ENCODE measurements at places on chromosomes 3 and 15.

DNA sequence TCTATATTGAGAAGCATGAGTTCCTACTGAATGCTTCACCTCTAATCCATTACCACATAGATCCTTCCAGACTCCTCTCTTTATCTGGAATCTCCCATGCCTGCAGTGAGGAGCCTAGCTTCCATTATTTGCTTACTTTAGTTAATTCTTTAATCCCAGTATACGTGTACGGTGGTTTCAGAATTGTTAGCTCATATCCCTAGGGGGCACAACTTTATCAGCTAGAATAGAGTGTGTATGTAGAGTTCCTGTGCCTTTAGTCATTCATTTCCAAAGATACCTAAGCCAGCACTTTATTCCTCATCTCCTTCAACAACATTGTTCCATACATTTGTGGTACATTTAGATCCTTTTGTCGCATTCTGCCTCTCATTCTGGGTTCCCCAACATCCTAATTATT, 226.0 kb downstream of the TJP1 start:
- DNase-seq: no peak

DNA sequence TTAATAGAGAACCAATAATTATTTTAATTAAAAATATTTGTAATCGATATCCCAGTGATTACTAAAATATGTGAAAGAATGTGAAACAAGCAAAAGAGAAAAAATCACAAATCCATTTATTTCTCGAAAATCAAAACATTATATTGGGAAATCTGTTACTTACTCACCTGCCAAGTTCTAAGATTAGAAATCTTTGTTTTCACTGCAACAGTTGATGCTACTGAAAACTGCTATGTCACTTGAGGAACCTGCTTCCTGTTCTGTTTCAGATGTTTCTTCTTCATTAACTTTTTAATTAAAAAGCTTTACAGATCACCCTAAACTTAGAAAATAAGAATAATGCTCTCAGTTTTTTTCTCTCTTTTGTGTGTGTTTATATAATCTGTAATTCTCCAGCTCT, 13.7 kb upstream of the DPH6 start:
- DNase-seq: no peak

DNA sequence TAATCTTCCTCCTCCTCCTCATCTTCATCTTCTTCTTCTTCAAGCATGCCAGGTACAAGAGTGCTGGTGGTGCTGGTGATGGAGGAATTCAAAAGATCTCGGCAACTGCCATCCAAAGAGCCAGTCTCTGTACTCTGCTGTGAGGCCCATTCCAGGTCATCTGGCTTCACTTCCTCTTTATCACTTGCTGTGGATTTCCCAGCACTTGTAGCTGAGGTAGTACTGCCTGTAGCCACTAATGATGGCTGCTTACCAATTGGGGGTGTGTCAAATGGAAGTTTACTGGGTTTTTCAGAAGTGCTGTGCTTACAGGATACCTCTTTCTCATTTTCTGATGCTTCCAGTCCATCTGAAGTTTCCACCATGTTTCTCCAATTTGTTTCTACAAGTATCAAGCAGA, 28.8 kb upstream of the SHC4 start:
- DNase-seq: no peak

- DNase-seq: no peak
These were observed 564 bp upstream of the GRM7 start for GRCh38 chr3:6860149-6860953.

- DNase-seq: no peak
These were observed 64.6 kb upstream of the UBE2E1 start for GRCh38 chr3:23741036-23741706.

- DNase-seq: no peak
These were observed 5.5 kb downstream of the RHCG start for GRCh38 chr15:89490814-89491315.

- DNase-seq: no peak
These were observed 39.8 kb downstream of the SQOR start for GRCh38 chr15:45674677-45675076.

GRCh38 chr3:197561926-197562325, 6.2 kb upstream of the BDH1 start:
- no peak for DNase-seq

- no peak for DNase-seq
These were observed 158.2 kb upstream of the TSC22D2 start for GRCh38 chr3:150249779-150250470.

DNA sequence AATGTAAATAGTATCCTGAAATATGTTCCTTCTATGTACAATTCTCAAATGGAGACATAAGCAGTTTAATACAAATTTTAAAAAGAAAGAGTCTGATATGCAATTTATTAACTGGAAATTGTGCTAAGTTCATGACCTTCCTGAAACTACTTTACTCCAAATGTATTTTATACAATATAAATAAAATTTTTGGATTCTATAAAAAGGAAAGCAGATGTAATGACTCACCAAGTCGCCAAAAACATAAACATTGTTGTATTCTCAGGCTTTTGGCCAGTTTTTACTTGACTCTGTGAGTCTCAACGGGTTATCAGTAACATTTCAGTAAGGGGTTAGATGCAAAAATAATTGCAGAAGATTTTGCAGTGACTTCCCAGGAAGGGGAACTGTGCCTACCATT, 948.2 kb downstream of the EPHA3 start:
- no peak for DNase-seq

- no peak for DNase-seq
These were observed 246.0 kb downstream of the EPHA3 start for GRCh38 chr3:89353465-89353864.

- no peak for DNase-seq
These were observed 1.5 kb downstream of the SLC6A11 start for GRCh38 chr3:10817506-10817905.

DNA sequence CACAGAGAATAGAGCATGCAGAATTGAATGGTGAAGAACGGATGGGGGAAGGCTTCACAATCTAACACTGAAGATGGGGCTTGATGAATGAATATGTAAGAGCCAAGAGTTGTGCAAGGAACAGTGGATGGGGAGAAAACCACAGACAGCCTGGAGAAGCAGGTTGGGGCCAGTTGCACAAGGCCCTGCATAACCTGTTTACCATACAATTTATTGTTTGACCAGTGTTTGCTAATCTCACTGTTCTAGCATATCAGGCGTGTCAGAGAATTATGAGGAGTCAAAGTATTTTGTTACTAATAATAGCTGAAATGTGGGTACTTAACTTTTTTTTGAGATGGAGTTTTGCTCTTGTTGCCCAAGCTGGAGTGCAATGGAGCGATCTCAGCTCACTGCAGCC, 36.4 kb downstream of the LINS1 start:
- DNase-seq: no peak

DNA sequence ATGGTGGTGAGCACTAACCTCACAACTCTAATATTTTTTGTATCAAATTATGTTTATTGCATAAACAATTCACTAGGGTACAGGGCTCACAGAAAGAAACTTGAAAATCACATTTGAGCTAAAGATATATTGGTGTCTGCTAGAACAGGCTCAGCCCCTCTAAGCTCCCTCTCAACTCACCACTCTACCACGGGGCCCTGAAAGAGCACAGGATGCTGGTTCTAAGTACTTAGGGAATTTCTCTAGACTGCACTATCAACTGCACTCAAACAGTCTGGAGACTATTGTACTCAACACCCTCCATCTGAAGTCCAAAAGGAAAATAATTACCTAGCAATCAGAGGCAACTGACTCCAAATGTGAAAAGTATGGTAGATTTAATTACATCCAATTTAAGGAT, 98.7 kb upstream of the STRIT1 start:
- DNase-seq: no peak

- DNase-seq: no peak
These were observed 40.9 kb upstream of the SMAD3 start for GRCh38 chr15:67024314-67024997.

GRCh38 chr3:29335438-29335837, 54.6 kb downstream of the RBMS3 start:
- peak; percentile 25 for DNase-seq

DNA sequence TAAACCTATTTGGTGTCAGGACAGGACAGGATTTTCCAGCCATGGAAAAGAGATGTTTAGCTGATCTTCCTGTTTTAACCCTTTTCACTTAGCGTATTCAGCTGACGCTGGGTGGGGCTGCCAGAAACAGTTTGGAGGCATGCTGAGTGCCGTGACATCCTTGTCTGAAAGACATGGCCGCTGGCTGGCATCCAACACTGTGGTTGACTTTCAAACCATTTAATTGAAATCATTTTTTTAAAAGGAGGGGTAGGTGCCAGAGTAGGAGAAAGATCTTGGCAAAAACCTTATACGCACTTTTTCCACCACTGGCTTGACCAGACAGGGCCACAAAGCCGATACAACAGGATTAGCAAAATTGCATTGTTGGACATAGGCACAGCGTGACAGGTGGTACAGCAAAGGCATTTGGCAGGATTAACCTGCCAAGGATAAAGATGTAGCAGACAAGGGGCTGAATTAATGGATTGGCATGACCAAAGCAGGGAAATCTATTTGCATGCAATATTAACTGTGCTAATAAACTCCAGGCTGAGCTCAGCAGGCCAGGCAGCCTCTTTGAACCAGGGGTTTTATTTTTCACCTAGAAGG, 131.8 kb upstream of the TOPAZ1 start:
- no peak for DNase-seq

- DNase-seq: no peak
These were observed 13.0 kb upstream of the PHLDB2 start for GRCh38 chr3:111846039-111846438.

GRCh38 chr15:74409225-74409624, 24.5 kb downstream of the SEMA7A start:
- no peak for DNase-seq

- DNase-seq: no peak
These were observed 777.2 kb downstream of the GRM7 start for GRCh38 chr3:7638103-7638502.

GRCh38 chr15:78104119-78104479, 11.7 kb downstream of the SH2D7 start:
- no peak for DNase-seq

DNA sequence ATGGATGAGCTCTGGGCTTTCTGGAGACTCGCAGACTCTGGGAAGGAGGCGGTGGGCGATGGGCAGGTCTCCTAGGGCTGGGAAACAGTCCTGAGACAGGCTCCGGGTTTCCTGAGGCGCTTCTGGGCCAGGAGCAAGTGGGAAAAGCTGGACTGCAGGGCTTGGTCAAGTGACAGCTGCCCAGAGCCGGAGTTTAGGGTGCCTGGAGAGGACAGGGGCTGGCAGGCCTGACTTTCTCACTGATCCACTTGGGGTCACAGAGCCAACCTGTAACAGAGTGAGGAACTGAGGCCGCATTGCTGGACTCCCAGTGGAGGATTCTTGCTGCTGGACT, 107.9 kb downstream of the APBA2 start:
- no peak for DNase-seq

GRCh38 chr3:71930056-71930991, 145.4 kb upstream of the PROK2 start:
- DNase-seq: no peak

GRCh38 chr3:197196192-197196591, 102.2 kb downstream of the DLG1 start:
- DNase-seq: no peak

DNA sequence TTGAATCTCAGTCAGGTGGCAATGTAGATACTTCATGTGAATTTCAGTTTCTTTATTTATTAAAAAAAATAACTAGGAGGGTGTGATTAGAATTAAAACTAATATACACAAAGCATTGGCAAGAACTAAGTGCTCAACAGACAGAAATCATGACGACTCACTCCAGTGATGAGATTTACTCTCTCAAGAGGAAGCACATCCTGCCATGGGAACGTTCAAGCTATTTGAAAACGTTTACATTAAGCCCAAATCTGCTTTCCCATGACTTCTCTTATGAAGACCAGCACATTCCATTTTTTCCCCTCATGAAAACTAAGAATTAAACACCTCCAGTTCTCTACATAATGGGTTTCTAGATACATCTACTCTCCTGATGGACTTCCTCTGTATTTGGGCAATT, 8.5 kb downstream of the WDR53 start:
- no peak for DNase-seq

GRCh38 chr15:96353930-96354730, 23.6 kb downstream of the NR2F2 start:
- no peak for DNase-seq

DNA sequence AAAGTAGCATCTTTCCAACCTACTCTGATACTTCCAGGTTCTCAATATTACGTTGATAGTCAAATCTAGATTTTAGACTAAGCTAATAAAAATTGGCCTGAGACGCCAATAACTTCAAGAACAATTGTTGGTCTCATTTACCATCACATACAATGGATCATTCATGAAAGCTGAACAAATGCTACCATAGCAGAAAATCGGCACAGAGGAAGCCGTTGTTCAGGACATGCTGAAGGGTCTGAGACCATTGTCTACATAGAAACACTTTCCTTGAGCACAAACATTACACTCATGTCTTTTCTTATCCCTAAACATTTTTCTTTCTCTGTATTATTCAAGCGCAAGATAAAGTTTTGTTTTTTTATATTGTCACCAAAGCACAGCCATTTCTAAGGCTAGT, 37.2 kb upstream of the FHIT start:
- no peak for DNase-seq

GRCh38 chr15:35546511-35547381, 781 bp upstream of the DPH6 start:
- no peak for DNase-seq

DNA sequence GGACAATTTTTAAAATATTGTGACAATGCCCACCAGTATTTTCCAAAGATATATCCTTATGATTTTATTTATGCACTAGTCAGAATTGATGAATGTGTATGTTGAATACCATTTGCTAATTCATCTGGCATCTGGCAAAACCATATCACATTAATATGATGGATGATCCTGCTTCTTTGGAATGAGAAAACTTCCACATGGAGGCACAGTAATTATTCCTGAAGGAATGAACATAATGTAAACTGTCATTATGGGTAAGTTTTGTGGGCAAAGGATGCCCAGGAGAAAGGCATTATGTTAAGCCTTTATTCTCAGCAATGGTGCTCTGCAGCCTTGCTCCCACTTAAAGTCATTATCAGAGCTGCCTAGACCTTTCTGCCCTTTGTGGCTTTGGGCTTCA, 113.0 kb upstream of the MME start:
- no peak for DNase-seq

GRCh38 chr3:144312702-144313101, 341.1 kb downstream of the DIPK2A start:
- DNase-seq: no peak

GRCh38 chr3:16411441-16411840, 102.1 kb downstream of the RFTN1 start:
- DNase-seq: no peak

DNA sequence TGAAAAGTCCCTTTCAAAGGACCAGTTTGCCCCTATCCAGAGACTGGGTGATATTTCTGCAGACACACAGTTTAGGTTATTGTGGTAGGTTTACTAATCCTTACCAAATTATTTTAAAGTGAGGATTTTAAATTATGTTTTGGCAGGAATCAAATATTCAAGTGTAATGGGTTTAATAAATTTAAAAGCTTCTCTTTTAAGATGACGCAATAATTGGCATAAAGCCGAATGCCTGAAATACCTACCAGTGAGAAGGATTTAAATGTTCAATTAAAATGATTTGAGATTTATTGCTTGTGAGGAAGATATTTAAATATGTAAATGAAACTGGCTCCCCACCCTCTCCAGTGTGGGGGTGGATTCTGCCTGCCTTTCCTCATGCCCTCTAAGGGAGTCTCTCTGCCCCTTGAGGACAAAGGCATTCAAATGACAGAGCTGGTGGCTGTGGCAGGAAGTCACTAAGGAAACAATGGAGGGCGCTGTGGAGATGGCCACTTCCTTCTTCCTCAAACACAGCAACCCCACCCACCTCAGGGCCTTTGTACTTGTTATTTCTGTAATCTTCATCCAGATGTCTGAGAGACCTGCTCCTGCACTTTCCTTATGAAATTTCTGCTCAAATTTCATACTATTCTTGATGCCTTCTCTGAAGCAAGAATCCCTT, 131.7 kb downstream of the TNIK start:
- no peak for DNase-seq

- no peak for DNase-seq
These were observed 69.8 kb upstream of the SLC4A7 start for GRCh38 chr3:27553886-27554540.
